ENCODE measurements at places on chromosomes 16 and 17. TPM values are rescaled to one million over a fixed set of nuclear protein-coding genes. Genes with fewer than 3 reads are reported as not detected.

Gene TTYH2
- polyA plus RNA-seq = 5.7 TPM

GRCh38 chr16:8721336-8722024 lies 47.1 kb downstream of the ABAT start:
- no peak for DNase-seq
- no peak overlapping the region for H3K27ac ChIP-seq

DNA sequence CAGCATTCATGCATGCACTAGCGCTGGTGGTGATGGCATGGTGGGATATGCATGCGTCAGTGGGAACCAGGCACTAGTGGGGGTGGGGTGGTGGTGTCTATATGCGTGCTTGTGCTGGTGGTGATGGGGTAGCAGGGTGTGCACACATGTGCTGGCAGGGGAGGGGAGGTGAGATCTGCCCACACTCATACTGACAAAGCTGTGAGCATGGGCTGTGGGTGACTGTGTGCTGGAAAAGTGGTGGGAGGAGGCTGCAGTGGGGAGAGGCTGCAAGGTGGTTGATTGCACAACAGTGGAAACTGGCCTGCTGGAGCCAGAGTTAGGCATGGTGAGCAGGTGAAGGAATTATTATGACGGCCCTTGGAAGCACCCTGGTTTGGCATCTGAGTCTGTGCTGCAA lies 31.3 kb upstream of the TEKT1 start:
- H3K4me1 ChIP-seq = no peaks in the 10 kb centered on the region
- no peak overlapping the region for H3K27ac ChIP-seq
- no peak overlapping the region for H3K4me3 ChIP-seq
- no peaks in the 10 kb centered on the region for H3K36me3 ChIP-seq

DNA sequence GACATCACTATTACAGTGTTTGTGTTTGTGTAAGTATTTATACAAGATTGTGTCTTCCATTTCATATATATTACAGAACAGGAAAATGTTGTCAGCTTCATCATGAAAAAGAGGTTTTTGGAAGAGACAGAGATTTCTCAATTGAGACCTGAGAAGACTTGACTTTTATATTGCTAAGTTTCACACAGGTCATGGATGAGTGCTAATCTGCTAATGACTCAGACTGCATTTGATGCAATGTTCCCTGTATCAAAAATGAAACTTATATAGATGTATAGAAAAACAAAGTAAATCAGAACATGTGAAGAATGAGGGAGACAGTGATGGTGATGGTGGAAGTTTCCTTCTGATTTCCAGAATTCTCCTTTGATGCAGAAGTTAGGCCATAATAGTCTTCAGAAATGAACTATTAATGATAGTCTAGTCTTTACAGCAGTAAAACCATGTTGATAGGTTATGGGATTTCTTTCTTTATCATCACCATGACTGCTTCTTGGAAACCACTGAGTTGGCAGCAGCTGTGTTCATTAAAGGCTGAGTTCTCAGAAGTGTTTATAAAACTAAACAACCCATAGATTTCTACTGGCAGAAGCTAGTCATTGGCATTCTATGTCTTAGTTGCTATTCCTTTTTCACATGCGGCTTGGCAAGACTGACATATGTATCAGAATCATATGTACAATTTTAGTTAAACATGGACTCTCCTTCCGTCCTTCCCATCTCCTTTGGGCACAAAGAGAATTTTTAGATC lies 56.1 kb downstream of the PCTP start:
- H3K27me3 ChIP-seq = no peaks in the 10 kb centered on the region
- no peak overlapping the region for H3K4me3 ChIP-seq
- no peak overlapping the region for H3K27ac ChIP-seq
- H3K36me3 ChIP-seq = no peaks in the 10 kb centered on the region
- DNase-seq = no peak

DNA sequence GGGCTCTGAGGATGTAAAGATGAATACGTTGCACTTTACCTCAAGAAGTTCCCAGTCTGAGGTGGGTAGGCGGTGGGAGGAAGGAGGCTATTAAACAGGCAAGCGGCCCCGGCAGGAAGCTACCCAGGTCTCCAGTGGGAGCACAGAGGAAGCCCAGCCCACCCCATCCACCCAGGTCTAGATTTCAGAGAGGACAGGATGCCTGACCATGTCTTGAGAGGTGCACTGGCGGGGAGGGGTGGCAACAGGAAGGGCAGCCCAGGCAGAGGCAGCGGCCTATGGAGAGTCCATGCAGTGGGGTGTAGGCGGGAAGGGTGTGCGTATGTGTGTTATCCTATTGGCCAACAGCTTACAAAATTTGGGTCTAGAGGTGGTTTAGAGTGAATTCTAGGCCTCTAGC lies 13.9 kb downstream of the SARM1 start:
- no peak overlapping the region for H3K27ac ChIP-seq
- peaks cover 2% of the 10 kb centered on the region for H3K4me1 ChIP-seq
- peaks cover 35% of the 10 kb centered on the region for H3K36me3 ChIP-seq
- no peak for DNase-seq
- H3K27me3 ChIP-seq = no peaks in the 10 kb centered on the region

Gene HES7
- 0.43 TPM for polyA plus RNA-seq

All from IMR-90 (cell line).